T-helper 1 cell treated with Interleukin-12 subunit alpha and Interleukin-12 subunit beta and Interleukin-4 antibody, amounts not matched to agents 30 ng/mL and 1 ng/mL, for 36 hours (primary cell): ENCODE measurements at places on chromosomes 4 and X. TPM values are rescaled to one million over a fixed set of nuclear protein-coding genes. Genes with fewer than 3 reads are reported as not detected.

Gene COX7B2
- total RNA-seq = not detected in 2 replicates

Gene WNK3
- total RNA-seq = 0.07 and 0.10 TPM in 2 replicates

Gene P2RY10
- 64.1 and 75.0 TPM in 2 replicates for total RNA-seq

Gene CT83
- not detected in 2 replicates for total RNA-seq

Gene AFF2
- 3.4 TPM in 2 replicates for total RNA-seq

Gene GAGE12H
- total RNA-seq = not detected in 2 replicates

Gene SPANXD
- total RNA-seq = not detected in 2 replicates

Gene PABPC1L2B
- total RNA-seq = not detected in 2 replicates

Gene DKK2
- total RNA-seq = not detected in 2 replicates

Gene TMEM156
- total RNA-seq = 43.3 and 43.8 TPM in 2 replicates

Gene CT45A3
- not detected in 2 replicates for total RNA-seq

Gene MTTP
- 0.07 TPM in 1 of 2 replicates, not detected in the other for total RNA-seq

Gene CFAP47
- not detected in 2 replicates for total RNA-seq

Gene NPY1R
- total RNA-seq = not detected in 2 replicates

Gene PITX2
- total RNA-seq = not detected in 2 replicates

Gene TLR8
- not detected in 2 replicates for total RNA-seq

Gene PDLIM3
- total RNA-seq = not detected in 2 replicates

Gene HAND2
- not detected in 2 replicates for total RNA-seq

Gene ARMCX2
- 3.4 and 3.8 TPM in 2 replicates for total RNA-seq

Gene MRFAP1
- 115 and 116 TPM in 2 replicates for total RNA-seq

Gene FRMPD4
- total RNA-seq = not detected in 2 replicates

Gene PHKA1
- 1.8 and 2.1 TPM in 2 replicates for total RNA-seq

Gene VCX2
- not detected in 2 replicates for total RNA-seq

Gene MAP7D3
- 16.4 and 17.2 TPM in 2 replicates for total RNA-seq

Gene CACNA1F
- total RNA-seq = 0.22 TPM in 2 replicates

Gene STPG2
- 0.12 TPM in 1 of 2 replicates, not detected in the other for total RNA-seq

Gene UFSP2
- 16.8 and 24.0 TPM in 2 replicates for total RNA-seq

Gene MAGT1
- 62.1 and 66.5 TPM in 2 replicates for total RNA-seq

Gene ATP1B4
- total RNA-seq = not detected in 2 replicates

Gene SSX2
- not detected in 2 replicates for total RNA-seq

Gene SSX4
- total RNA-seq = not detected in 2 replicates

Gene HSFX3
- not detected in 2 replicates for total RNA-seq

Gene MAGEA9B
- not detected in 2 replicates for total RNA-seq

Gene GPR143
- not detected in 2 replicates for total RNA-seq

Gene NWD2
- not detected in 2 replicates for total RNA-seq

Gene ERVMER34-1
- not detected in 2 replicates for total RNA-seq

Gene NAT8L
- 5.1 and 5.2 TPM in 2 replicates for total RNA-seq

Gene RAB9B
- 0.56 and 0.64 TPM in 2 replicates for total RNA-seq
